ENCODE measurements at places on chromosomes 6 and 20.
A peak's percentile ranks its signal among the peaks of the same experiment; 100 is the strongest.

DNA sequence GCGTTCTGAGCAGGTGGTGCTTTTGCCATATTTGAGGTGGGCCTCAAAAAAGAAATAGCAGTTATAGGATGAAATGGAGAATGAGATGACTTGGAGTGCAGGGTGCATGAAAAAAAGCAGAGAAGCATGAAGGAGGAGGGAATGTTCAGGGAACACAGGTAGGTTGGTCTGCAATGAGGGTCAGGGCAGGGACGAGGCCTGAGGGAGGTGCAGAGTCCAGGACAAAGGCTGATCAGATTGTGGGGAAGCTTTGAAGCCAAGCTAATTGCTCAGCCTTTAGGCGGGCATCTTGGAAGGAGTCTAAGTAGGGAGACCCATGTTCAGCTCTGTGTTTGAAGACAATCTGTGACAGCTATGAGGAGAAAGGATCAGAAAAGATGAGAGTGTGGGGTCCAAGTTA, 12.0 kb downstream of the TRAM2 start:
- DNase-seq = no peak

GRCh38 chr6:148293181-148293995, 49.2 kb upstream of the SASH1 start:
- no peak for DNase-seq

GRCh38 chr20:63536241-63536977, 767 bp downstream of the PTK6 start:
- DNase-seq = no peak

GRCh38 chr6:39806278-39806677, 14.1 kb downstream of the DAAM2 start:
- no peak for DNase-seq

GRCh38 chr6:111805511-111806164, 67.6 kb downstream of the FYN start:
- DNase-seq = peak; percentile 48

DNA sequence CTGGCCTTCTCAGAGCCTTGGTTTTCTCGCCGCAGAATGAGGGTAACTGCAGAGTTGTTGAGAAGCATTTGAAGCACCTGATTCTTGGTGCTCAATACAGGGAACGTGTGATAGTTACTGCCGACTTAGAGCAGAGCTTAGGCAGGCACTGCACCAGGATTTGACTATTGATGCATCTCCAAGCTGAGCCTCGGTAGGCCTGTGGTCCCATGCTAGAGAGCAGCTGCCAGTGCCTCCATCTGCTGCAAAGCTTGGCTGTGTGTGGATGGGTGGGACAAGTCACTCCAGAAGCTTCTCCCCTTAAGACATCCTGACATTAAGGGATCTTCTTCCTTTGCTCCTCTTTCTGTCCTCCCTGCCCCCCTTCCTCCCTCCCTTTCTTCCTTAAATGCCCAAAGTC, 40.9 kb downstream of the FAM209B start:
- DNase-seq = no peak
